ENCODE measurements at places on chromosomes 1 and 21. TPM values are rescaled to one million over a fixed set of nuclear protein-coding genes. Genes with fewer than 3 reads are reported as not detected.

- no peak for DNase-seq
- no peaks in the 10 kb centered on the region for H3K4me1 ChIP-seq
- H3K27me3 ChIP-seq, result peaks cover 23% of the 10 kb centered on the region
- H3K4me3 ChIP-seq, result no peak overlapping the region
- no peaks in the 10 kb centered on the region for H3K36me3 ChIP-seq
Measured at GRCh38 chr1:112514901-112515300, 6.1 kb downstream of the WNT2B start.

DNA sequence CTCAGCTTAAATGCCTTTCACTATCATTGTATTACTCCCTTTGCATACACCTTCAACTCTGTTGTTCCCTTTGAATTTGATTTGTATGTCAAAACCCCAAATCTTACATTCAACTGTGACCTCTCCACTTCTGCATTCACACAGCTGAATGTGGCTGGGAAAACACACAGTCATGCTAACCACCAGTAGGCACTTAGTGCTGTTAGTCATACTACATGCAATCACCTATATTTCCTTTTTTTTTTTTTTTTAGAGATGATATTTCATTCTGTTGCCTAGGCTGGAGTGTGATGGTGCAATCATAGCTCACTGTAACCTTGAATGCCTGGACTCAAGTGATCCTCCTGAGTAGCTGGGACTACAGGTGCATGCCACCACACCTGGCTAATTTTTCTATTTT, 16.2 kb downstream of the BTBD8 start:
- DNase-seq, result no peak
- H3K27me3 ChIP-seq, result no peaks in the 10 kb centered on the region
- no peaks in the 10 kb centered on the region for H3K4me1 ChIP-seq
- no peak overlapping the region for H3K4me3 ChIP-seq
- H3K36me3 ChIP-seq, result no peaks in the 10 kb centered on the region
- no peak overlapping the region for H3K27ac ChIP-seq

DNA sequence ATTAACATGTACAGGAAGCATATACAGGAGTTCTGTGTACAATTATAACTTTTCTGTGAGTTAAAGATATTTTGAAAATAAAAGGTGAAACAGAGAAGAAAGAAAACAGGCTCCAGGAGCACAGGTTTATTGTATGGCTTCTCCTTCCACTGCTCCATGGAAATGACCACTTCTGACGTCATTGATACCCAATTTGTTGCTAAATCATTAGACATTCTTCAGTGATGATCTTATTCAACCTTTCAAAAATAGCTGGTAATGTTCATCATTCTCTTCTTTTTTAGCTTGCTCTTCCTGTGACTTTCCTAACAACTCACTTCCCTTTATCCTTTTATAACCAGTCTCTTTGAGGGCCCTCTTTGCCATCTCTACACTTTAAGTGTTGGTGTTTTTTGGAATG, 77.8 kb downstream of the KCNK2 start:
- H3K27me3 ChIP-seq, result no peaks in the 10 kb centered on the region
- no peak for DNase-seq
- no peaks in the 10 kb centered on the region for H3K36me3 ChIP-seq
- no peak overlapping the region for H3K27ac ChIP-seq

GRCh38 chr1:239368436-239369109, 17.8 kb upstream of the CHRM3 start:
- H3K27me3 ChIP-seq, result no peaks in the 10 kb centered on the region
- H3K4me1 ChIP-seq, result no peaks in the 10 kb centered on the region
- no peak for DNase-seq
- no peaks in the 10 kb centered on the region for H3K36me3 ChIP-seq

DNA sequence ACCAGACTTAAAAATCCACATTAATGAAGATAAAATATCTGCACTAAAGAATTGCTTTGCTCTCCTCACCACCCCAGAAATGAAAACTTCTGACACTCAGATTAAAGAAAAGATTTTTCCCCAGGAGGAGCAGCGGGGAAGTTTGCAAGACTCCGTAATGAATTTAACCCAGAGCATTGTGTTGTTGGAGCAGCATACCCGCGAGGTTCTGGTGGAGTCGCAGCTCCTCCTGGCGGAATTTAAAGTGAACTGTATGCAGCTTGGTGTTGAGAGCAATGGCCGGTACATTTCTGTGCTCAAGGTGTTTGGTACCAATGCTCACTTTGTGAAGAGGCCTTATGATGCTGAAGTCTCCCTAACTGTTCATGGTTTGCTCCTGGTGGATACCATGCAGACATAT, 46.4 kb downstream of the VPS13D start:
- H3K4me3 ChIP-seq, result no peak overlapping the region
- peak; percentile 30 for DNase-seq
- peaks cover 57% of the 10 kb centered on the region for H3K36me3 ChIP-seq
- no peak overlapping the region for H3K27ac ChIP-seq
- H3K4me1 ChIP-seq, result no peaks in the 10 kb centered on the region

GRCh38 chr21:46161633-46162592, 6.5 kb upstream of the FTCD start:
- peak; percentile 44 for DNase-seq
- peaks cover 3% of the 10 kb centered on the region for H3K36me3 ChIP-seq
- H3K27me3 ChIP-seq, result peaks cover 15% of the 10 kb centered on the region
- H3K27ac ChIP-seq, result no peak overlapping the region
- no peak overlapping the region for H3K4me3 ChIP-seq
- peaks cover 2% of the 10 kb centered on the region for H3K4me1 ChIP-seq

GRCh38 chr1:143735764-143736461, 235.9 kb downstream of the FAM72C start:
- H3K4me3 ChIP-seq, result no peak overlapping the region
- H3K27me3 ChIP-seq, result peaks cover 12% of the 10 kb centered on the region
- no peak overlapping the region for H3K27ac ChIP-seq
- no peak for DNase-seq
- H3K4me1 ChIP-seq, result no peaks in the 10 kb centered on the region

DNA sequence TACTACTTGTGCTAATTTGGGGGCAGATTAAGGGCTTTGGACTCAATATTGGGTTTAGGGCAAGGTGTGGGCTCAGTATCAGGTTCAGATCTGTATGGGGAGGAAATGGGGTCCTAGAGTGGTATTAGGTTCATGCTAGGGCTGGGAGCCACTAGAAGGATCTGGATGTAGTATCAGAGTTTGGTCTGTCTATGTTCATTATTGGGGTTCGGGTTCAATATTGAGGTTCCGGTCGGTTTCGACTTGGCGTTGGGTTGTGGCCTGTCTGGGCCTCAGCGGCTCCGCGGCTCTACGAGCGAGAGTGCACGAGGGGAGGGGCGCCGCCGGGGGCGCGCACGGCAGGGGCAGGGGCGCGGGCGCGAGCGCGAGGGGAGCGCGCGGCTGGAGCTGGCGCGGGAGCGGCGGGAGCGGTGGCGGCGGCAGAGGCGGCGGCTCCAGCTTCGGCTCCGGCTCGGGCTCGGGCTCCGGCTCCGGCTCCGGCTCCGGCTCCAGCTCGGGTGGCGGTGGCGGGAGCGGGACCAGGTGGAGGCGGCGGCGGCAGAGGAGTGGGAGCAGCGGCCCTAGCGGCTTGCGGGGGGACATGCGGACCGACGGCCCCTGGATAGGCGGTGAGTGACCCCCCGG, at the start of gene PTPRF:
Gene PTPRF, plus strand, starts transcription at position 401 of the 624 bp plus-strand sequence. CDS start 14,193 bp downstream, outside the sequence.
- DNase-seq, result peak; percentile 75
- H3K27me3 ChIP-seq, result peaks cover 4% of the 10 kb centered on the region

- no peak overlapping the region for H3K4me3 ChIP-seq
- H3K27ac ChIP-seq, result no peak overlapping the region
- no peaks in the 10 kb centered on the region for H3K36me3 ChIP-seq
- H3K27me3 ChIP-seq, result no peaks in the 10 kb centered on the region
- H3K4me1 ChIP-seq, result no peaks in the 10 kb centered on the region
Measured at GRCh38 chr1:178619042-178619927, 105.8 kb upstream of the RALGPS2 start.

DNA sequence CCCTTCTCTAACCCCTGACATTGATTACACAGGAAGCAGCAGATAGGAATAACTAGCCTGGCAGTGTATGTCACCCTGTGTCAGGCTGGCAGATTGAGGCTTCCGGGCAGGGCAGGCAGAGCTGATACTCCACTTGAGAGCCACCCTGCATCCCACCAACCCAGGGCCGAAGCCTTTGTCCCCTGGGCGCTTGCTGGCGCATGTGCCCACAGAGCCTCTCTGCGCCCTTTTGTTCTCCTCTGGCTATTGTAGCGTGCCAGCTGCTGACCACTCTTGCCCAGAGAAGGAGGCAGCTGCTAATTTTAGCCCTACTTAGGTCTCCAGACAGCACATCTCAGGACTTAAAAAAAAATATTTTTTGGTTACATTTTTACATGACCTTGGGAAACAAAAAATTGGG, 304.9 kb downstream of the HHAT start:
- H3K27ac ChIP-seq, result no peak overlapping the region
- no peak for DNase-seq
- no peaks in the 10 kb centered on the region for H3K36me3 ChIP-seq
- peaks cover 6% of the 10 kb centered on the region for H3K4me1 ChIP-seq
- no peaks in the 10 kb centered on the region for H3K27me3 ChIP-seq
- H3K4me3 ChIP-seq, result no peak overlapping the region

GRCh38 chr1:50531027-50531426, 107.8 kb upstream of the DMRTA2 start:
- H3K36me3 ChIP-seq, result no peaks in the 10 kb centered on the region
- H3K27me3 ChIP-seq, result no peaks in the 10 kb centered on the region
- no peaks in the 10 kb centered on the region for H3K4me1 ChIP-seq

GRCh38 chr1:84027368-84027767, 28.4 kb upstream of the TTLL7 start:
- DNase-seq, result no peak
- no peaks in the 10 kb centered on the region for H3K36me3 ChIP-seq
- no peak overlapping the region for H3K27ac ChIP-seq
- no peaks in the 10 kb centered on the region for H3K4me1 ChIP-seq
- no peak overlapping the region for H3K4me3 ChIP-seq
- no peaks in the 10 kb centered on the region for H3K27me3 ChIP-seq

- H3K27ac ChIP-seq, result no peak overlapping the region
- H3K36me3 ChIP-seq, result no peaks in the 10 kb centered on the region
- DNase-seq, result no peak
- H3K27me3 ChIP-seq, result no peaks in the 10 kb centered on the region
Measured at GRCh38 chr1:44939061-44939460, 47.3 kb downstream of the EIF2B3 start.

DNA sequence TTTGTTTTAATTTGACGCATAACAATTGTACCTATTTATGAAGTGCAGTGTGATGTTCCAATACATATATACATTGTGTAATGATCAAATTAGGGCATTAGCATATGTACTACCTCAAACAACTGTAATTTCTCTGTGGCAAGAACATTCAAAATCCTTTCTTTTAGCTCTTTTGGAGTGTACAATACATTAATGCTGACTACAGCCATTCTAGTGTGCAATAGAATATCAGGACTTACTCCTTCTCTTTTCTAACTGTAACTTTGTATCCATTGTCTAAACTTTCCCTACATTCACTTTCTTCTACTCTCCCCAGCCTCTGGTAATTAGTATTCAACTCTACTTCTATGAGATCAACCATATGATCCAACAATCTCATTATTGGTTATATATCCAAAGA, 1177.4 kb downstream of the KCNT2 start:
- H3K27ac ChIP-seq, result no peak overlapping the region
- H3K36me3 ChIP-seq, result no peaks in the 10 kb centered on the region
- DNase-seq, result no peak
- no peaks in the 10 kb centered on the region for H3K4me1 ChIP-seq

GRCh38 chr1:17075470-17076255, 21.8 kb upstream of the SDHB start:
- no peak overlapping the region for H3K27ac ChIP-seq
- H3K36me3 ChIP-seq, result no peaks in the 10 kb centered on the region
- no peak overlapping the region for H3K4me3 ChIP-seq
- no peak for DNase-seq
- no peaks in the 10 kb centered on the region for H3K27me3 ChIP-seq

DNA sequence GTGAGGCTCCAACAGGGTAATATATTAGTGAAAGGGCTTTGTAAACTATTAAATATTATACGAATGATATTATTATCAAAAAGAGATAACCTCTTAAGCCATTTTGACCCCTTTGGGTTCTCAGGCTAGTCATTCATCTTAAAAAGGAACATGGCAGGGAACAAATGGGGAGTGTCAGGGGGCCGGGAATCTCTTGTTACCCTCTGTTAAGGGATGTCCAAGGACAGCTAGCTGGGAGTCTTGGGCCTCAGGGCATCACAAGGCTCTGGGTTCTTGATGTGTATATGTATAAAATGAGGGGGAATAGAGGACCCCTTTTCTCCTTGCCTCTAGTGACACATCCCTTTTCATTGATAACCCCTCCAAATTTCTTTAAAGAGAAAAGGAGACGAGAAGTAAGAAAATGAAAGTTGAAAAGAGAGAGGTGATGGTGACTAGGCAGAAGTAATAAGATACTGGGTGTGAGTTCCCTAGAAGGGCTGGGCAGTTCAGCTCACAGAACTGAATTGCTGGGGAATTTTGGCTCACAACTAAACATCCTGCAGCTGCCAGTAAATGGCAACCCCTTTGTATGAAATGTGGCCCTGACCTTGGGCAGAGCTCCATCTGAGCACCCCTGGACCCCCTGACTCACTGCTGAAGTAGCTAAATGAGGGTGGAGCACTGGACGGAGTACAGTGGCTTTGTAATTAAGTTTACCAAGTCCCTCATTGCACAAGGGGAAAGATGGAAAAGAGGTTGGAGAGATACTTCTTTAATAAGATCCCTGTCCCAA, 20.0 kb upstream of the ZNF326 start:
- peak; percentile 24 for DNase-seq
- H3K27ac ChIP-seq, result peak overlapping the region; percentile 20
- no peaks in the 10 kb centered on the region for H3K27me3 ChIP-seq
- H3K4me1 ChIP-seq, result peaks cover 2% of the 10 kb centered on the region

DNA sequence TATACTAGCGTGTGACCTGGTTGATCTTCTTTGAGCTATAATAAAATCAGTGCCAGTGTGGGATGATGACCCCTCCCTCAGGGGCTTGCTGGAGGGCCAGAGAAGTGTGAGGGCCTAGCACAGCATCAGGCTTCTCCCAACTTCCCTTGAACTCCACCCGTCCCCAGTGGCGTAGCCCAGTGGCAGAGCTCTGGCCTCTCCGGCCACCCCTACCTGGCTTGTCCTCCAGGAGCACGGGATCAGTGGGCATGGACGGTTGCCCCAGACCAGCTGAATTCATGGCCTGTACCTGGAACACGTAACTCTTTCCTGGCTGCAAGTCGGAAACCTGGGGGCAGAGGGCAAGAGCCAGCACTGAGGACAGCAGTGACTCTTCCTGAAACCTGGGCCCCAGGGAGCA, 36.0 kb downstream of the MYOM3 start:
- peaks cover 10% of the 10 kb centered on the region for H3K4me1 ChIP-seq
- no peak overlapping the region for H3K27ac ChIP-seq
- H3K36me3 ChIP-seq, result peaks cover 55% of the 10 kb centered on the region
- no peak for DNase-seq

The LDLRAD1 gene
- not detected for total RNA-seq

The BMP8B gene
- total RNA-seq, result 0.71 TPM

The KLHL17 gene
- 3.9 TPM for total RNA-seq

The PCSK9 gene
- 3.1 TPM for total RNA-seq

The PATJ gene
- 5.1 TPM for total RNA-seq

The ZBTB7B gene
- total RNA-seq, result 7.6 TPM

The CAMK2N1 gene
- 1.7 TPM for total RNA-seq

The CD52 gene
- 1.7 TPM for total RNA-seq

The C1orf53 gene
- total RNA-seq, result 1.9 TPM

The OR2T29 gene
- total RNA-seq, result not detected

The C1orf105 gene
- total RNA-seq, result 105 TPM

The NOS1AP gene
- total RNA-seq, result 0.40 TPM

The DMBX1 gene
- not detected for total RNA-seq

The SPATA21 gene
- total RNA-seq, result 0.04 TPM

The C1QB gene
- total RNA-seq, result 18.5 TPM

Measured in muscle of leg (tissue), 16 donors.